ENCODE measurements at places on chromosomes 3 and 15.

DNA sequence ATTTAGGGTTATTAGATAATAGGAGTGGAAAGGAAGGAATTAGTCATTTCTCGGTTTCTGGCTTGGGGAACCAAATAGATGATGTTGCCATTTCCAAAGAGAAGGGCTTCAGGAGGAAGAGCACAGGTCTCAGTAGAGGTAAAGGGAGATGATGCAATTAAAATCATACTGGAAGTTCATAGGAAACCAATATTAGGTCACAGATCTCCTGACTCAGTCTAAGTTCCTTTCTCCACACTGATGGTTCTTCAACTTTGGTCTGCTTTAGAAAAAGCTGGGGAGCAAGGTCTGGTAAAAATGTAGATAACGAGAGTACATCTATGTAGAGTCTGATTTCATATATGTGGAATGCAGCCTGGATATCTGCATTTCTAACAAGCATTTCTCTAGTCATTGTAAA, 130.9 kb downstream of the POLQ start:
- DNase-seq: no peak

GRCh38 chr3:84318273-84318809, 640.4 kb upstream of the CADM2 start:
- DNase-seq: no peak

GRCh38 chr3:64157150-64158035, 67.9 kb downstream of the PRICKLE2 start:
- peak; percentile 35 for DNase-seq

DNA sequence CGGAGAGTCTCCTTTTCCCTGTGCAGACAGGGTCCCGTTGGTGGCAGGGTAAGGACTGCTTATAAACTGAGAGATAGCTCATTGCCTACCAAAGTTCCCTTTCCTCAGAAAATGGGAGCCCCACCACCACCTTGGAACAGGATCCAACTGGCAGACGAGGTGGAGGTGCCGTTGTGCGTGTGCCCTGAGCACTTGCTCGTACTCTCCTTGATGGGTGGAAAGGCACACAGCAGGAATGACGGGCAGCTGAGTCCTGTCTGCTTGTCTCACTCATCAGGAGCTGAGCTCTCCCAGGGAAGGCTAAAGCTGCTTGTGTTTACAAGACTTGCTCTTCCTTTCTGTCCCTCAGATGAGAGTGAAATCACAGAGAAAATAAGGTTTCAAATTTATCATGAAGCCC, 60.7 kb downstream of the B3GNT5 start:
- DNase-seq: no peak

DNA sequence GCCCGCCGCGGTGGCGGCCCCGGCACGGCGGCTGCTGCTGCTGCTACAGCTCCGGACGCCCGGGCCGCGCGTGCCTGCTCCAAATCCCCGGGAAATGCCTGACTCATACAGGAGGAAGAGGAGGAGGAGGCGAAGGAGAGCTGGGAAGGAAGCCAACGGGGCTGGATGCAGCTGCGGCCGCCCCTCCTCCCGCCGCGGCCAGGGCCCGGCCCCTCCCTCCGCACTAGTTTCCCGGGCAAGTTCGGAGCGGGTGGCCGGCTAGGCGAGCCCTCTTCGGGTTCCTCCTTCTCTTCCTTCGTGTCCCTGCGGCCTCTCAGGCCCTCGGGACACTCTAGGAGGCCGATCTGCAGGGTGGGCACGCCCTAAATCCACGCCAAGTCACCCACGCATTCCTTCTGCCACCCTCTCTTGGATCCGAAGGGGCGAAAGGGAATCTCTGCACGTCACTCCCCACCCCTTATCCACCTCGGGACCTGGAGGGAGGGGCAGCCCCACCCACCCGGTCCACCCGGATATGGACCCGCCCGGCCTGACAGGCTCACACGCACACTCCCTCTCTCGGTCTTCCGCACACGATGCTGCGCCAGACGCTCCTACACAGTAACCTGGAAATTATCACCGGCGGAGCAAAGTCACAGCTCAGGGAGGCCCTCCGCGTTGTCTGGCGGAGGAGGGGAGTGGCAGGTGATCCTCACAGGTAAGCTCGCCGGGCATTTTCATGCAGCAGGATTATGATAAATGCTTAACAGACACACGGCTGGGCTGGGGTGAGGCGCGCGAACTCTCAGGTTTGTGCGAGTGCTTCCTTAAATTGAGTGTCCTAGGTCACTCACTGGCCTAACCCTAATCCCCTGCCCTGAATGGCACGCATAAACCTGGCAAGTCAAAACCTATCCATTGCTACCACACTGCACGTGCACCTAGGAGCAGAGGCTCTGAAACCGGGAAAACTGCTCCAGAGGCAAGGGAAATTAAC, at the start of the genes OSBPL10 and ZNF860:
Gene OSBPL10, minus strand, starts transcription at position 57 of the 976 bp plus-strand sequence. CDS start 83 bp downstream, outside the sequence.
Gene ZNF860, plus strand, starts transcription at position 545 of the 976 bp plus-strand sequence. CDS start 7,330 bp downstream, outside the sequence.
- DNase-seq: peak; percentile 80

GRCh38 chr3:195709676-195710085, 11.1 kb upstream of the MUC20 start:
- DNase-seq: no peak

GRCh38 chr3:50233176-50233575, 2.8 kb upstream of the GNAI2 start:
- DNase-seq: no peak

- no peak for DNase-seq
These were observed 30.0 kb downstream of the UBE2E1 start for GRCh38 chr3:23835802-23836201.
